ENCODE measurements at places on chromosomes 13 and 19. TPM values are rescaled to one million over a fixed set of nuclear protein-coding genes. Genes with fewer than 3 reads are reported as not detected.
A peak's percentile ranks its signal among the peaks of the same experiment; 100 is the strongest.

- DNase-seq: no peak
Observed at GRCh38 chr13:21734961-21735360, 64.1 kb downstream of the FGF9 start.

DNA sequence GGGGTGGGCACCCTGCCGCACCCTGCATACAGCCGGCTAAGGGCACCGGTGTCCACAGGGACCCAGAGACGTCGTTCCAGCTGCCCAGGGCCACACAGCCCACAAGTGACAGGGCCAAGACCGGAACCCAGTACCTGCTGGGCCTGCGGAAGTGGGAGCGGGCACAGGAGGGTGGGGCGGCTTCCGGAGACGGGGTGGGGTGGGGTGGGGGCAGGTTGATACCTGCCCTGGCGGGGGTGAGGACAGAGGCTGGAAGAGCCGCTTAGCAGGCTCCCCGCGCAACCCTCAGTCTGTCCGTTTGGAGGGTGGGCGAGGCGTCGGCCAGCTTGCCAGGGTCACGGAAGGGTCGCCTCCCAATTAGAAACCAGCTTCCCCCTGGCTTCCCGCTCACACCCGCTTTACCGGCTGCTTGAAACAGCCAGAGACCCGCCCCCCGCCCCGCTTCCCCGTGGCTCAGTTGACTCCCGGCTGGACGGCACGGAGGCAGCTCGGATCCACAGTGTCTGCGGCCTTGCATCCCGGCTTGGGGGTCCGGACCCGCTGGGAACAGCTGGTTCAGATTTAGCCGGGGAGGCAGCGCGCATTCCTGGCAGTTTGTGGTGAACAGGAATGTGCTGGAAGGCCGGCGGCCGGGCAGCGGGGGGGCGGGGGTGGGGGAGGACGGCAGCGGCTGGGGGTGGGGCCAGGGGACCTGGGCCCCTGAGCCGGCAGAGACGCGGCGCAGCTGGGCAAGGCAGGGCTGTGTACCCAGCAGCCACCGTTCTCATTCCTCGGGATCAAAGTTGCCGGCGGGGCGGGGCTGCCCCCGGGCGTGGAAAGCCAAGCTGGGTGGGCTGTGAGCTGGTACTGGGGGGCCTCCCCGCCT lies 1.9 kb downstream of the CNN2 start:
- DNase-seq: peak; percentile 84

DNA sequence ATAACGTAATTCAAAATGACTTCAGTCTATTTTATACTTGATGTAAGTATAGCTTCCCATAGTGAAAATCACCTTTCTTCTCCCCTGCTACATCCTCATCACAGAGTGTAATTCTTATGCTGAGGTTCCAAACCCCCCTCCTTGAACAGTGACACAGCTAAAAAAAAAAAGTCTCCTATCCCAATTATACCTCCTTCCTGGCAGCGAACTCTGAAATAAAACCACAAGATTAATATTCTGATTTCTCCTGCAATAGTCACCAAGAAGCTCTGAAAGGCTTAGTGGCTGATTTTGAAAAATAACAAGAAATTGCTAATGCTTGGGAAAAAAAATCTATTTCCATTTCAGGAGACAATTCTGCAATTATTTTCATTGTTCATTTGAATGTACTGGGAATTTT lies 36.3 kb downstream of the EFNB2 start:
- no peak for DNase-seq

GRCh38 chr13:36131222-36131930 lies at the start of gene DCLK1:
DCLK1 (minus strand) TSS chr13:36131382.
- peak; percentile 25 for DNase-seq

- no peak for DNase-seq
Observed at GRCh38 chr19:42831221-42832019, 48.1 kb downstream of the PSG1 start.

- no peak for DNase-seq
Observed at GRCh38 chr13:73224703-73225102, 165.9 kb downstream of the KLF5 start.

GRCh38 chr19:34963573-34964406 lies at the start of gene ZNF792:
ZNF792 (minus strand) TSS chr19:34964229; CDS start chr19:34963662, 567 bp downstream.
- peak; percentile 64 for DNase-seq

GRCh38 chr19:6587093-6587820 lies 3.7 kb downstream of the CD70 start:
- no peak for DNase-seq

DNA sequence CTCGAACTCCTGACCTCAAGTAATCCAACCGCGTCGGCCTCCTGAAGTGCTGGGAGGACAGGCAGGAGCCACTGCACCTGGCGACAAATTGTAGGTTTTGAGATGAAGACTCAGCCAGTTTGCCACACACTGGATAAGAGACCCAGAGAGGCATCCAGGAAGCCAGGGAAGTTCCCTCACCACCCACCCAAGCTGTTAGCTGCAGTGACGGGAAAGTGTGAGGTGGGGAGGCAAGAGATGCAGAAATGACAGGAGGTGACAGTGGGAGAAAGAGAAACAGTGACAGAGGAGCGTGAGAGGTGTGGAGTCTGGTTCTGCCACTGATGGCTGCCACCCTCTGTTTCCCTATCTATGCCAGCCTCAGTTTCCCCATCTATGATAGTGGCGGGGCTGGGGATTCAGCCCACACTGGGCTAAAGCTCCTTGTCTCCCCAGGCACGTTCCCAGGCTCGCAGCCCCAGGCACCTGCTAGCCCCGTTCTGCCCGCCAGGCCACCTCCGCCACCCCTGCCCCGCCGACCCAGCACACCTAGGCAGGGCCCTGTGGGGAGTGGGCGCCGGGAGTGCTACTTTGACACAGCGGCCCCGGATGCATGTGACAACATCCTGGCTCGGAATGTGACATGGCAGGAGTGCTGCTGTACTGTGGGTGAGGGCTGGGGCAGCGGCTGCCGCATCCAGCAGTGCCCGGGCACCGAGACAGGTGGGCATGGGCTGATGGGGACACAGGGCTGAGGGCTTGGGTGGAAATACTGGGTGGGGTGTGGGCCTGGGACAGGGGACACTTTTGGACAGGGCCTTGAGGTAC lies 21.0 kb downstream of the LTBP4 start:
- no peak for DNase-seq

The NECTIN2 gene
- total RNA-seq: 145 TPM

The ACP7 gene
- not detected for total RNA-seq

The TNFSF11 gene
- total RNA-seq: not detected

The POLR1G gene
- total RNA-seq: 6.3 TPM

The KCNRG gene
- total RNA-seq: 2.8 TPM

Measured in adrenal gland (tissue), 19 donors.